Stimulated activated CD4-positive, alpha-beta T cell treated with anti-CD3 and anti-CD28 coated beads, Interleukin-1b, Interleukin-23, amount 100 ng/mL, for 48 hours (primary cell): ENCODE measurements at places on chromosomes 4 and X.

GRCh38 chr4:39616651-39617050 lies 22.0 kb downstream of the SMIM14 start:
- no peak for DNase-seq

- no peak for DNase-seq
Measured at GRCh38 chrX:56802428-56802827, 73.4 kb downstream of the NBDY start.

- DNase-seq = no peak
Measured at GRCh38 chr4:134202166-134202956, 772 bp upstream of the PABPC4L start.

DNA sequence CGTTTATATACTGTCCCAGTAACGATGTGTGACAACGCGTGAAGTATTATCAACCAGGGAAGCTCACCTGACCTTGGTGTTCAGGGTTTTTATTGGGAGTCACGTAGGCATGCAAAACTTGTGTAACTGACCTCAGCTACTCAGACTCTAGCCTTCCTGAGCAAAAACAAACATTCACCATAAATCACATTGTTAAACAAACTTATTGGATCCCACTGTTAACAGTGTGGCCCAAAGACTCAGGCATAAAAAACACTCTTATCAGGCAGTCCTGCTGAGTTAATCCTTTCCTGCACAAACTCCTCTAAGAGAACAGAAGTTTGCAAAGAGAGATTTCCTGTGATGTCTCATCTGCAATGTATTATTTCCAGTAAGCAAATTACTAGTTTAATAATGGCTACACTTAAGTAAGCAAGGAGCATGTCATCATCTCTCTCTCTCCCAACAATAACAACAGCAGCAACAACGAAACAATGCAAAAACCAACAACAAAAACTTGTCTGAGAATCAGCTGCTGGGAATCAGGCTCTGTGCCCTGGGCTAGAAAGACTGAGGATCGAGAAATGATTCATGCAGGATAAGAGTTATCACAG lies 12.0 kb downstream of the GAGE1 start:
- no peak for DNase-seq

GRCh38 chrX:70878902-70879301 lies 29.6 kb downstream of the TEX11 start:
- no peak for DNase-seq

DNA sequence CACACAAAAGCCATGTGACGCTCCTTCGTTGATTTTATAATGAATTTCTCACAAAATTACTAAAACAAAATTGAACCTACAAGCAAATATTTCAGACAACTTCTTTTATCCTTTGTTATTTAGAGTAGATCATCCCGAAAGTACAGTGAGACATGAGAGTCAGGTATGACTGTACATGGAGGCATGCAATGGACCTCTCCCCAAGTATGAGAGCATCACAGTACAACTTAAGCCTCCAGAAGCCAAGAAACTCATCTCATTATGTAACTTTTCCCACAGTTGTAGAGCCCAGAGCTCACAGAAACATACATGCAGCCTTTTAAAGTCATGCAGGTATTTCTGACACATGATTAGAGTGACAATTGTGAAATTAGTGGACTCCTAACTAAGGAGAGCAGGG lies 167.7 kb downstream of the PAPSS1 start:
- DNase-seq = no peak

DNA sequence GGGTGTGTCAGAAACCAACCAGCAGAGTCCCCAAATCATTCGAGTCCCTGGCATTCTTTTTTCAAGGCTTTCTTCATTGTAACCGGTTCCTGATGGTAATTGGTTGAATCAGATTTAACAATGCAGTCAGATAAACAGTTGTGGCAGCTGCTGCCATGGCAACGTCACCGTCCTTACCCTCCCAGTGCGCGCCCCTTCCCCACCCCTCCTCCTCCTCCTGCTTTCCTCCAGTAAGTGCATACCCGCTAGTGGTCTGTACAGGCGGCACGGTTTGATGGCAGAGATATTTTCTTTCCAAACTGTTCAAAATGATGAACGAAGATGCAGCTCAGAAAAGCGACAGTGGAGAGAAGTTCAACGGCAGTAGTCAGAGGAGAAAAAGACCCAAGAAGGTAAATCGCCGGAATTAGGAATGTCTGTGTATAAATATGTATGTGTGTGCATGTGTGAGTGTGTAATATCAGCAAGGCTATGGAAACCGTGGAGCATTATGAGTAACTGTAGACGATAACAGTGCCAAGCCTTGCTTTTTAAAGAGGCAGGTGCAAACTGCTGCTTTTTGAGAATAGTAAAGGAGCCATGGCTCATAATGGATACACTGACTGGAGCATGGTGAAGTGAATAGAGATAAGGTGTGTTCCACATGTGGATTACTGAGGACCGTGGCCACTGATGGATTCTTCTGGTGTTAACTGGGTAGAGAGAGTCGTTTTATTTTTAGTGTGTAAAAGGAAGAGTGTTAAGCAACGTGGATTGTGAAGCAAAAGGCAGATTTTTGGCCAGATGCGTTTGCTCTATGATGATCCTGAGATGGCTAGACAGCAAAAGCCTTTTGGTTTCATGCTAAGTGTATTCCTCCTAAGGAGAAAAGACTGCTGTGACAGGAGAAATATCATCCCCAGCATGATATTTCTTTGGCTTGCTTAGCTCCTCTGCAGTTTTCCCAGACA lies at the start of gene ANK2:
Gene ANK2, plus strand, starts transcription at position 233 of the 950 bp plus-strand sequence. Its CDS starts 76 bp downstream, at position 309.
- DNase-seq = no peak

DNA sequence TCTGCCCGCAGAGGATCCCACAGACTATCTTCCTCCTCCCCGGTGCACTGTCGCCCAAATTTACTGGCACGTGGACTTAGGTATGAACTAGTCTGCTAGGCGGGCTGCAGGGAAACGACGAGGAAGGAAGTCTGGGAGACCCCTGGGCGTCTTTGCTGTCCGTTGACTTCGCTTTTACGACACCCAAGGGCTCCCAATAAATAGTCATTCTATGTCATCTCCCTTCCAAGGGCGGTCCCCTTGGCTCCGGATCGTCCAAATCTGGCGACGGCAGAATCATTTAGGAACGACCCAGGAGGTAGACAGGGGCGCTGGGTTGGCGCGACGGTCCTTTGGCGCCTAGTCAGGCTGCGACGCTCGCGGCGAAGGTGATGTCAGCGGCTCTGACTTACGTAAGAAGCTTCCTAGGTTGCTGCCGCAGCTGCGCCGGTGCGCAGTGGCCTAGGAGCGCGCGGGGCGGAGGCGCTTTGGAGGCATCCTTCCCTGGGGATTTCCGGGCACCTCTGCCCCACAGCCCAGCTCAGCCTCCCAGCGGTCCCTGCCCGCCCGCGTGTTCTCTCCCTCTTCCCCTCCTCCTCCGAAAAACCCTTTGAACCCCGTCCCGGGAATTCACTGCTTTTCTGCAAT lies 2.2 kb downstream of the NHS start:
- DNase-seq = peak; percentile 42

DNA sequence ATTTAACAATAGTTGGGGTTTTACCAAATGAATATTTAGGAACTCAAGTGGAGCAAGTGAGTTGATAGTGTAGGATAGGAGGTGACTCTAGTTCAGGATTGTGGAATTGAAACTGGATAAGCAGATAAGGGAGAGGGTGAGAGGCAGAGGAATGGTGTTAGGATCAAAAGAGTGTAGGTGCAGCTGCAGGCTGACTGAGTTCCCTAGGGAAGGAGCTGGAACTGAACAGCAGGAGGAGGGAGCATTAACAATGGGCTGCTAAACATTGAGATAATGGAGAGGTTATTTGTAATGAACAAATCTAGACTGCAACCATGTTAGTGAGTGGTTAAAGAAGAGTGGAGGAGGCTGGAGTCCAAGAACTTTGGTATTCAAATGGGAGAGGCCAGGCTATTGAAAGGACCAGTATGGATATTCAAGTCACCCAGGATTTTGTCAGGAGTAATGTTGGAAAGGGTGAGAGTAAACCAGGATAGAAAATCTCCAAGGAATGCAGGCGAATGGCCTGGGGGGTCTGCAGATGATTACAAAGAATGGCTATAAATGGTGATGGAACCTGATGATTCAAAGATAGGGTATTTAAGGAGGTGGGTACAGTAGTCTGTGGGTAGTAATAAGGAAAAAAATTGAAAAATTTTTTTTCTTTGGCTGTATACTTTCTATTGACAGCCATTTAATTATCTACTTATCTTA lies 497.1 kb upstream of the TENM3 start:
- DNase-seq = no peak

DNA sequence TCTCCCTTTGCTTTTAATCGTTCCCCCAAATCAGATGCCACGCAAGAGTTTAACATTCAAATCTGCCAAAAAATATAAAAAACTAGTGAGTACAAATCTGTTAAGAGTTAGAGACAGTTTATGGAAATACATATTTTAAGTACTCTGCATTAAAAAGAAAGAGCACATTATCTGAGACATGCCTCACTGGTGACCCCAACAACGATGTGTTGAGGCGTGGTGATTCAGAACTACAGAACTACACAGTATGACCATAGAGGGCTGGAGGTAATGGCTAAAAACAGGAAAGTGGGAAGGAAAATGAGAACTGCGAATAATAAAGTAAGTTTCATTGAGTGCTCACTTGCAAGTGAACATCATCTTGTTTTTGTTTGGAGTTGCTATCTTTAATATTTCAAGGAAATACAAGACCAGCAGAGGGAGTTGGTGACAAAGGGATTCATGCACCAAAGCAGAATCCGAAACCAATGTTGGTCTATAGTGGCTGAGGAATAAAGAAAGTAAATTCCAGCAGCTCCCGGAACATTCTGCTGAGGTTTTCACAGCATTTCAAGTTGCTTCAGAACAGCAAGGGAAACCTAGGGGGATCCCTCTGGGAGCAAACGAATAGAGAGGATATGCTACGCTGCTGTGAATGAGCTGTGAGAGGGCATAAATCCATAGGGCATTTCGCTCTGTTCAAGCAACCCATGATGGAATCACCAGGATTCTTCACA lies 92.2 kb downstream of the DCHS2 start:
- DNase-seq = no peak

DNA sequence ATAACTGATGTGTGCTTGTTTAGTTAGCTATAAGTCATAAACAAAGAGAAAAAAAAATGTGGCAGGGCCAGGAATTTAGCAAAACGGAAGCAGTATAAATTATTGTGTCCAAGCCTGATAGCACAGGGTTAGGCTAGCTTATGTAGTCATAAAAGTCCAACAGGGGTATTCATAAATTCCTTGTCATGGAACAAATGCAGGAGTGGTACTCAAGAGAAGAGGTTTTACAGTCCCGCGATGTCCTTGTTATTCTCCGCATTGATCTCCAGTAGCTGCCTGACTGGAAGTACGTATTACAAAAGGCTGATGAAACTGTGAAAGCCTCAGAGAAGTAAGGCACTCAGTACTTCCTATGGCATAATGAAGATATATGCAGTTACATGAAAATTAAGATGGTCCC lies 336.9 kb upstream of the TRAM1L1 start:
- no peak for DNase-seq

DNA sequence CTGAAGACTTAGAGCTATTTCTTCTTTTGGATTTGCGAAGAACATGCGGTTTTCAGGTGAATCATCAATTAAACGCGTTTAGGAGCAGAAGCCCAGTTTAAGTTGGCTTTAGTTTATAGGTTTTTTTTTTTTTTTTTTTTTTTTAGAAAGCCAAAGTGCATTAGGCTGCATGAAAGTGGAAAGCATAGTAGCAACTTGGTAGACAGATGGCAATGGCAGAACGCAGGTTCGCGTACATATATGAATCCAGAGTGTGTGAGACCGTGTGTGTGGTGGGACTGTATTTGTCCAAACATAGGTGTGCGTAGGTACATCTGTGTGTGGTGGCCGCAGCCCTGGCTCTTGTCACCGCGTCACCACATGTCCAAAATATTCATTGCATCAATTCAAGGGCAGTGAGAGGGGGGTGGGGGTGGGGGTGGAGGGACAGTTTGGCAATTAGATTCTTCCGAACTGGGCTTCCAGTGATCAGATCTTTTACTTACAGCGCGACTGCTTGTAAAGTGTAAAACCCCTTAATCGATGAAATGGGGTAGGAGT lies 901 bp downstream of the JADE1 start:
- no peak for DNase-seq

- DNase-seq = no peak
Measured at GRCh38 chr4:32189788-32190187, 1469.6 kb downstream of the PCDH7 start.
